Activated CD4-positive, CD25-positive, alpha-beta regulatory T cell (primary cell): ENCODE measurements at places on chromosomes 2 and 18.

- no peak for DNase-seq
These were observed 427.7 kb upstream of the LYPD1 start for GRCh38 chr2:133097666-133098065.

DNA sequence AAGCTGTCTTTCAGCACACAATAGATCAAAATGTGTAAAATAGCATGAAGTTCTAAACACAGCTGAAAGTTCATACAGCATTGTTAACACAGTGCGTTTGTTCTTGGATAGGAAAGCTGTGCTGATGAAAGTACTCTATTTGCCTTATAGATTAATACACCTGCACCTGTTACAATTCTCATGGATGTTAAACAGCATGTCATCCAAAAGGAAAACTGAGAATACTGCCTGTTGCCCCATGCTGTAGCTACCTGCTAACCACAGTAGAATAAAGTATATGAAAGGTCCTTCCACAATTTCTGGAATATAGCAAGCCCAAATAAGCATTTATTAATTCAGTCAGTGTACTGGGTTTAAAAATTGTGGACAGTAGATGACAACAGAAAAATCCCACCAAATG is 166.7 kb upstream of the DTNA start:
- DNase-seq: no peak

DNA sequence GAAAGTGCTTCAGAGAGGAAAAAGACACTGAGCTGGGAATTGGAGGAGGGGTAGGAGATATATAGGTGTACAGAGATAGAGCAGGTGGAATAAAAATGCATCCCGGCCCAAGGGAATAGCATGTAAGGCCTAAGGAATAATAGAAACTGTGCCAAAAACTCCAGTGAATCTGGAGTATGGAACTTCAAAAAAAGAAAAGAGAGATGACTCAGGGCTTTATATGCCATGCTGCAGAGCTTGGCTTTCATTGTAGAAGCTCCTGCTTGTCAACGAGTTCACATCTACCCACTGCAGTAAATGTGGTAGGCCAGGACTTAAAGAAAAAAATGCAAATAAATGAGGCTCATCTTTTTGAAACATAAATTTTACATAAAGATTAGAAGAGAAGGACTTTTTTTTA is 131.8 kb downstream of the MREG start:
- no peak for DNase-seq

- DNase-seq: no peak
These were observed 10.0 kb downstream of the SH3RF3 start for GRCh38 chr2:109139002-109139401.

- DNase-seq: no peak
These were observed 79.5 kb downstream of the ARMC9 start for GRCh38 chr2:231277962-231278361.

DNA sequence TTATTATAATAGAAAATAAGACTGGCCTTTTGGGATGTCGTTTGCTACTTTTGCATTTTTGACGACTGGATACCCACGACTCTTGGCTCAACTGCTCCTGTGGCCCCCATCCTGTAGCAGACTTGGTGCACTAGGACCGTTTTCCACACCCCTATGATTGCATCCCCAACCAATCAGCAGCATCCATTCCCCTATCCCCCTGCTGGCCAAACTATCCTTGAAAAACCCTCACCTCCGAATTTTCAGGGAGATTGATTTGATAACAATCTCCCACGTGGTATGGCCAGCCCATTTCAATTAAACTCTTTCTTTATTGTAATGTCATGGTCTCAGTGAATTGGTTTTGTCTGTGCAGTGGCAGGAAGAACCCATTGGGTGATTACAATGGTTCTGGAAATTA is 37.9 kb upstream of the TTR start:
- DNase-seq: no peak

DNA sequence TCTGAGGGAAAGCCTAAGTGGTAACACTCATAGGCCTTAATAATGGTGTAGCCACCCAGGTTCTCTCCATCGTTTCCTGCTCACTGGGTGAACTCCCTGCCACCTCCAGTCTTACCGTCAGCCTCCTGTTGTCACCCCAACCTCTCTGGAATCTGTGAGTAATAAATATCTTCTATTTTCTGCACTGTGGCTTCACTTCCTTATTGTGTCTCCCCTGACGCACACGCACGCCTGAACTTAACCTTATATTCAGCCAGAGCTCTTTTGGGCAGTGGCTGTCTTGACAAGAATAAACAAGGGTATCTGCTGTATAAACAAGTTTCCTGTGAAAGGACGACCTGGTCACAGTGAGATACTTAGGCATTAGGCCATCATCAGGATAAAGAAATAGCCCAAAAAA is 467.2 kb downstream of the SPAG16 start:
- no peak for DNase-seq
